Bone marrow (tissue), 2 donors: ENCODE measurements at places on chromosomes 7 and 10.

GRCh38 chr7:77254429-77254828 is 54.8 kb upstream of the FGL2 start:
- DNase-seq = no peak

DNA sequence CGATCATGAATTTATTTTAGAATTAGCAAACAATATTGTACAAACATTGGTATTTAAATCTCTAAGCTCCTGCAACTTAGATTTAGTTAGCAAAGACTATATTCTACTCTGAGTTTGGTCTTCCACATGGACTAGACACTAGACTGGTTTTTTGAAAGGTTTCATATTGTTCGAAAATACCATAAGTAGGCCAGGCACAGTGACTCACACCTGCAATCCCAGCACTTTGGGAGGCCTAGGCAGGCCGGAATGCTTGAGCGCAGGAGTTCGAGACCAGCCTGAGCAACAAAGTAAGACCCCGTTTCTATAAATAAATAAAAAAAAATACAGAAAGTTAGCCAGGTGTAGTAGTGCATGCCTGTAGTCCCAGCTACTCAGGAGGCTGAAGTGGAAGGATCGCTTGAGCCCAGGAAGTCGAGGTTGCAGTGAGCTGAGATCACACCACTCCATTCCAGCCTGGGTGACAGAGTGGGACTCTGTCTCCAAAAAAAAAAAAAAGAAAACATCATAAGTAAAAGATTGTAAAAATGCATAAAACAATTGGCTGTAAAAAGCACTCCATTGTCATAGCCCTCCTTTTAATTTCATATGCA is 73.1 kb downstream of the ABCC2 start:
- no peak for DNase-seq

- no peak for DNase-seq
These were observed 334.6 kb downstream of the PTEN start for GRCh38 chr10:88198023-88198422.

GRCh38 chr7:128045766-128046165 is 14.5 kb upstream of the LRRC4 start:
- no peak for DNase-seq

GRCh38 chr7:16815001-16815400 is 10.2 kb upstream of the AGR2 start:
- DNase-seq = no peak

DNA sequence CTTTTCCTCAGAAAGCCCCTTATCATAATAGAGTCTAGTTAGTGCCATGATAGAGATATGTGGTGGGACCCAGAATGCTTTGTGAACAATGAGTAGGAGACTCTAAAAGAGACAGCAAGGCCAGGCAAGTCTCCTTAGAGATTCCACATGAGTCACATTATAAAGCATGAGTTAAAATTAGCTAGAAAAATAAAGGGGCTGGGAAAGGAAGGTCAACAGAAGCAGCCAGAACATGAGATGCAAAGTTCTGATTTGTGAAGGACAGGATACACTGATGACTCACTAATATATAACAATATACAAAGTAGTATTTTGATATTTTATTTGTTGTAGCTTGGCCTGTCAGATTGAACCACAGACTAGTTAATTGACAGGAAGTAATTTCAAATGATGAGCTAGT is 25.3 kb upstream of the SNX13 start:
- DNase-seq = no peak

DNA sequence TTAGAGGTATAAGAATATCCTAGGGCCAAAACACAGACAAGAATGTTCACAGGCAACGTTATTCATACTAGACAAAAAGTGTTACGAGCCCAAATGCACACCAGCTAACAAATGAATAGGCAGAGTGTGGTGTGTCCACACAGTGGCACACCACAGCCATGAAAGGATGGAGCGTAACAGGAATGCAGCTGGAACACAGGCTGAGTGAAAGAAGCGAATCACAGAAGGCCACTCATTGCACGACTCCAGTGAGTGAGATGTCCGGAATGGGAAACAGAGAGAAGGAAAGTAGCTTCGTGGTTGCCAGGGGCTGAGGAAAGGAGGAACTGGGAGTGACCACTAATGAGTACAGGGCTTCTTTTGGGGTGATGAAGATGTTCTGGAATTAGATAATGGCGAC is 198.8 kb downstream of the TNS3 start:
- no peak for DNase-seq

GRCh38 chr7:90536449-90536848 is 59.7 kb upstream of the CDK14 start:
- DNase-seq = no peak

DNA sequence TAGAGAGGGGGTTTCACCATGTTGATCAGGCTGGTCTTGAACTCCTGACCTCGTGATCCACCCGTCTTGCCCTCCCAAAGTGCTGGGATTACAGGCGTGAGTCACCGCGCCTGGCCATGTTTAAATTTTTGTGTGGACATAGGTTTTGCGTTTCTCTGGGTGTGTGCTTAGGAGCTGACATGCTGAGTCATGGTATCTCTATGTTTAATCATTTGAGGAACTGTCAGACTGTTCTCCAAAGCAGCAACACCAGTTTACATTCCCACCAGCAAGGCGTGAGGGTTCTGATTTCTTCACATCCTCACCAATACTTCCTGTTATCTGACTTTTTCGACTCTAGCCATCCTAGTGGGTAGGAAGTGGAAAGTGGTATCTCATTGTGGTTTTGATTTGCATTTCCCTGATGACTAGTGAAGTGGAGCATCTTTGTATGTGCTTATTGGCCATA is 153.7 kb downstream of the DNAJB6 start:
- DNase-seq = peak; percentile 49

- DNase-seq = no peak
These were observed 89.1 kb upstream of the ADO start for GRCh38 chr10:62715383-62715782.

DNA sequence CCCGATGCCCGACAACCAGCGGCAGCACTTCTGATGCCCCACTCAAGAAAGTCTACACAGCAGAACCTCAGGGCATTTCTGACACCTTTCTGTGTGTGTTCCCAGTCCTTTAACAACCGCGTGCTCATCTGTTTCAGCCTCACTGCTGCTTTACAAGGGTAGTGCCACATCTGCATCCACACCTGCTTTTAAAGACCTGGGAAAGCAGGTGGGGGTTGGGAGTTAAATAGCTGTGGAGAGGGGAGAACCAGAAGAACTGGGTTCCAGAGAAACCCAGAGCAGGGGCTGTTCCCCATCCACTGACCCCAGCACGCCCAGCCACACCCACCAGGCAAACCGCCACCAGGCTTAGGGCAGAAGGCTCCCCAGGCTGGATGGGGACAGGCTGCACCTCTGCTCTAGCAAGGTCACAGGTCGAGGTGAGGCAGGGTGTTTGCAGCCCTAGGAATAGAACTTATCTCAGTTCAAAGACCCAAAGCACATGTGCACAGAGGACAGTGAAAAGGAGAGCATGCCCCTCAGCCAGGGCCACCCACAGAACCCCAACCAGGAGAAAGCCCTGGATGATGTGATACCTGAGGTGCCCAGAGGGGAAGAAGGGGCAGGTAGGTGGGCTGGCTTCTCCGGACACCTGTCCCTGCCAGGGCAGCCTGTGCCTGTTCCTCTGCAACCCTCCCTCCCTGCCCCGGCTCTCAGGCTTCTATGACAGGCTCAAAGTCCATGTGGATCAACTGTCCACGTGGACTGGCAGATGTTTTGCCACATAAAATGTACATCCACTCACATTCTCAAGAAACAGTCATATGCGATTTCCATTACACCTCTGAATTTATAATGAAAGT is 51.3 kb downstream of the COBL start:
- no peak for DNase-seq

- no peak for DNase-seq
These were observed 399.3 kb downstream of the HTR7 start for GRCh38 chr10:90458571-90458970.

- DNase-seq = no peak
These were observed 18.4 kb upstream of the FLNC start for GRCh38 chr7:128811631-128812430.

DNA sequence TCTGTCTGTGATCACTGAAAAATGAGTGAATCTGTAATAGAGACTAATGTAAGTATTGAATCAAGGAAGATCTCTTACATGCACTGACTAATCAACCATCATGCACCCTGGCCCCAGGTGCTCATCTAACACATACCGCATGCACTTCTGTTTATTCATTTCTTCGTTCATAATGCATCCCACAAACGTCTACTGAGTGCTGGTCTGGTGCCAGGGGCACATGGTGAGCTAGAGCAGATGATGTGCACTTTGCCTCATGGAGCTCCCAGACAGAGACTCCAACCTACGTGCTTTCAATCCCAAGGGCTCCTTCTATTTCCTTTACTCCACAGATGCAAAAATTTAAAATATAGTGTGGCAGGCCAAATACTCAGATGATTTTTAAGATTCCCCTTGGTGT is 10.7 kb downstream of the C10orf90 start:
- no peak for DNase-seq

DNA sequence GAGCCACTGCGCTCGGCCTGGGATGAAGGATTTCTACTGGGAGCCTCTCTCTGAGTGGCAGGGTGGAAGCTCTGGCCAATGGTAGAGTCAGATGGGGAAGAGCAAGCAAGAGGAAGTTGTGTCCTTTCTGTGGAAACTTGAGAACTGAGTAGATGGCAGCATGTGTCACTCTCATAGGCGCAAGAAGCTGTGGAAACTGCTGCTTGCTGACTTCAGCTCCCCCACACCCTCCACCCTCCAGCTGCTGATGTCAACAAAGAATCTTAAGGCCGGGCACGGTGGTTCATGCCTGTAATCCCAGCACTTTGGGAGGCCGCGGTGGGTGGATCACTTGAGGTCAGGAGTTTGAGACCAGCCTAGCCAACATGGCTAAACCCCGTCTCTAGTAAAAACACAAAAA is 39.8 kb upstream of the SRGN start:
- DNase-seq = peak; percentile 19

GRCh38 chr7:7699970-7700369 is 18.4 kb downstream of the RPA3 start:
- DNase-seq = no peak

- DNase-seq = no peak
These were observed 394.7 kb downstream of the AUTS2 start for GRCh38 chr7:69992938-69993337.

GRCh38 chr10:115939101-115939854 is 333.7 kb downstream of the GFRA1 start:
- DNase-seq = no peak

DNA sequence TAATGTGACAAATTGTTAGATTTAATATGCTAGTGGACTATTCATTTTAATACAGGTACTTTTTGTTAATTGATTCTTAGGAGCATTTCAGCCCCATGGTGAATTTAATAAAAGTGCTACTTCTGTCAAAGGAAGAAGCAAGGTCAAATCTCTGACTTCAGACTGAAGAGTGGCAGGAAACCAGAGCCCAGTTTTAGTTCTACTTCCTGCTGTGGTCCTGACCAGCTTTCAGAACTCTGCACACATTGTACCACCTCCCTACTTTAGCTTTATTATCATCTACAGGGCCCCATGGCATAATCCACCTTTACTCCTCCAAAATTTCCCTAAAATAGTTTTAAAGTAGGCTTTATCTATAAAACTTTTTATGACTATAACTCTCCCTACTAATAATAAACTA is 33.7 kb downstream of the CTTNBP2 start:
- no peak for DNase-seq

DNA sequence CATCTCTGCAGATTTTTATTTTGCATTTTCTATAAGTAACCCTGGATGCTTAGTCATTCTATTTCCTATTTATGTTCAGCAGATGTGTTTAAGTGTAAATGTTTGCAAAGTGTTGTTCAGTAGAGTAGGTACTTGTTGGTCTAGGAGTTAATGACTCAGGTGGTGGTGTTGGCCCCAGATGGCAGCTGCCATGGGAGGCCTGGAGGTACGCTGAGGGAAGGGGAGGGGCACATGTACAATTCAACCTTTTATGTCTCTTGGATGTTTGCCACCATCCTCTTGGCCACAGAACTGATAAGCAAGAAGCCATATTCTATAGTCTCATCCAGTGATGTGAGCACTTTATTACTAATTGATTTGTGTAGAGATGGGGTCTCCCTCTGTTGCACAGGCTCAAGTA is 68.1 kb upstream of the SLC39A12 start:
- DNase-seq = no peak

GRCh38 chr7:91847876-91848588 is 32.5 kb downstream of the MTERF1 start:
- DNase-seq = no peak

- peak; percentile 46 for DNase-seq
These were observed 22.7 kb upstream of the KCNK18 start for GRCh38 chr10:117174439-117175214.

DNA sequence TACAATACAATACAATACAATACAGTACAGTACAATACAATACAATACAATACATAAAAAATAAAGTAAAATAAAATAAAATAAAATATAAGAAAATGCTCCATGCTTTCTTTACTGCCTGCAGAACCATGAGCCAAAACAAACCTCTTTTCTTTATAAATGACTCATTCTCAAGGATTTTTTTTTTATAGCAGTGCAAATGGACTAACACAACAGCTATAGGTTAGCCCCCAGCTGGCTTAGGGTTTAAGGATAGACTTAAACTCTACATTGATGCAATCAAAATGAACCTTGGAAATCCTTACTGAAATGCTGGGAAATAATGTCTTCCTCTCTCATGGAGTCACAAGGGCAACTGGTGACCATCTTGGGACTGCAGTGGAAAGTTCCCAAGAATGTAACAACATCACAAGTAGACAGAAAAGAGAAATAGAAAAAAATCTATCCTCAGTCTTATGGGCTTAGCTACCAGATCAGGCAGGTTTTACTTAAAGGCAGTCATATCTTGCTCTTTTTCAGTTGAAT is 348.9 kb downstream of the ARL4A start:
- no peak for DNase-seq

DNA sequence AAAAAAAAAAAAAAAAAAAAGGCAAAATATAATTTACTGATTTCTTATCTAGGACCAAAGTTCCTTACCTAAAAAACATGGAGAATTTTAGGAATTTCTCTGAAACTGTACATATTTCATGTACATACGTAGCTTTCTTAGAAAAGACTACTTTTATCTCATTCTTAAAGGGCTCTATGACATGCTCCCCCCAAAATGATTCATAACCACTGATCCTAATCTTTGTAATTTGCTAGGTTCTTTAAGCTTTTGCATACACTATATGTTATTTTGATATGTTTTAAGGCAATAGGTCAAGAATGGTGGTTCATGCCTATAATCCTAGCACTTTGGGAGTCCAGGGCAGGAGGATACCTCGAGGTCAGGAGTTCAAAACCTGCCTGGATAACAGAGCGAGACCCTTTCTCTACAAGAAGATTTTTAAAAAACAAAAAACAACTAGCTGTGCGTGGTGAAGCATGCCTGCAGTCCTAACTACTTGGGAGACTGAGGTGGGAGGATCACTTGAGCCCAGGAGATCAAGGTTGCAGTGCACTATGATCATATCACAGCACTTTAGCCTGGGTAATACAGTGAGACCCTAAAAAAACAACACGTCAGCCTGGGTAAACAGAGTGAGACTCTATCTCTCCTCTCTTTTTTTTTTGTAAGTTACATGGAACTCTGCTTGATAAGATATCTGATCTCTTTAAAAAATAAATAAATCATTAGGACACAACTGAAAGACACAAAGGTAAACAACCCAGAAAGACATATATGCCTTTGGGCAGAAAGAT is 54.8 kb downstream of the ATAD1 start:
- no peak for DNase-seq

GRCh38 chr10:71536332-71536731 is 139.6 kb downstream of the CDH23 start:
- DNase-seq = no peak
